ENCODE measurements at places on chromosomes 5 and 9. TPM values are rescaled to one million over a fixed set of nuclear protein-coding genes. Genes with fewer than 3 reads are reported as not detected.

The CCDC187 gene
- not detected for total RNA-seq

DNA sequence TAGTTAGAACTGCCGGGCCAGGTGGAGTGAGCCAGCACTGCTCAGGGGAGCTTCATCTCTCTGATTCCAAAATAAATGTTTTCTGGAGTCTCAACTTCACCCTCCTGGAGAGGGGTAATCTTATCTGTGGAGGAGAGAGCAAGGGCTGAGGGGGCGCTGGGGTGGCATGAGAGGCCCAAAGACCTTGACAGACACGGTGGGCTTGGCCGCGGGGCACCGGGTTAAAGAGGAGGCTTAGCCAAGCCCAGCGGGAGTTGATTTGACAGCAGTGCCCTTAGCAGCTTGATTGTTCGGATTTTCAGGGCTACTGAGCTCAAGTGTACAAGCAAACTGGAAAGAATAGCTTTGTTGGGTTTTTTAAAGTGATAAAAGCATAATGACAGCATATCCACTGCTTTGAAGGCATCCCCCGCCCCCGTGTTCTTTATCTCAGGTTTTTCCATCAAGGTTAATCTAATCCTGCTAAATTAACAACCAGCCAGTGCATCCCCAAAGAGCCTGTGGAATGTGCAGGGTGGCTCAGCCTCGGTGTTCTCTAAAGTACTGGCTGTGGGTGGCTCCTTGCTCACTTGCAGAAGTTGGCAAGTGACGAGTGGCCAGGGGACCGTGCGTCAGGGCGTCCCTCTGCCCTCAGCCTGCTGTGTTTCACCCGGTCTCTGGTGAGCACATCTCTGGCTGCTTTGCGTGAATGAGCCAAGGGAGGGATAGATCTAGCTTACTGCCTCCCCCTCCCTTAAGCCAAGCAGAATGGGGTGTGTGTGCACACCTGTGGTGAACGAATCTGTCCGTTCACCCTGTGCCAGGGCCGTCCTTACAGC lies 5.5 kb downstream of the QRFP start:
- DNase-seq, result no peak

DNA sequence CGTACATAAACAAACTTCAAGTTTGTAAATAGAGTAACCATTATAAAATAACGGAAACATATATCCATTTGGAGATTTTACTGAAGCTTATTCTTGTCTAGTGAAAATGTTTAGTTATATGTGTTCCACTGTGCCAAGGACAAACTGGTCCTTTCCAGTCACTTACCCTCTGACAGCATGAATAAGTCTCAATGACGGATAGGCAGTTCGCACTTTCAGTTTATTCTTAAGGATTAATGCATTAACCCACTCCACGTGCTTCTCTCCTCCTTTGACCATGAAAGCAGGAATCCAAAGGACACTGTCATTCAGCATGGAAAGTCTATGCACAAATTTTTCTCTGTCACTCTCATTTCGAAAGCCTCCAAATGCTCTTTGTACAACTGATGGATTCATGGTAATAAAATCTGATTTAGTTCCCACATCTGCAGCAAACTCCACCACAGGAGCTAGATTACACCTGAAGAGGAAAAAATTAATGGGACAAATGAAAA lies 47.1 kb downstream of the ST8SIA4 start:
- DNase-seq, result no peak

DNA sequence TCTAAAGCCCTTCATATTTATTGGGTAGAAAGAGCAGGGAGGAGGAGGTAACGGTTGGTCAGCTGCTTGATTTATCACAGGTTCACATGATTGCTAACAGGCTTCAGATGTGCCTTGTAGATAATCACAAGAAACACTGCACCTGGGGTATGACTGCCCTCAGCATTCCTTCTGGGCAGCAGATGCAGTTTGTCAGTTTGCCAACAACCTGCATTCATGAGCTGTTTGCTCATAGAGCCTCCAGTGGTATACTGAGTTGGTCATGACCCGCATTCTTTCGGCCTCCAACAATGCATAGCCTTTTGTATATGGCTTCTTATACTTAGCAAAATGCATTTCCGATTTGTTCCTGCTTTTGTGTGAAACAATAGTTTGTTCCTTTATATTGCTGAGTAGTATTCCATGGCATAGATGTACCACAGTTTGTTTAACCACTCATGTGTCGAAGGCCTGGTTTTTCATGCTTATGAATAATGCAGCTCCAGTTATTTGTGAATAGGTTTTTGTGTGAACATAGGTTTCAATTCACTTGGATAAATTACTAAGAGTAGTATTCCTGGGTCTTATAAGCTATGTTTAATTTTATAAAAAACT lies 83.6 kb downstream of the ARHGEF28 start:
- DNase-seq, result no peak

DNA sequence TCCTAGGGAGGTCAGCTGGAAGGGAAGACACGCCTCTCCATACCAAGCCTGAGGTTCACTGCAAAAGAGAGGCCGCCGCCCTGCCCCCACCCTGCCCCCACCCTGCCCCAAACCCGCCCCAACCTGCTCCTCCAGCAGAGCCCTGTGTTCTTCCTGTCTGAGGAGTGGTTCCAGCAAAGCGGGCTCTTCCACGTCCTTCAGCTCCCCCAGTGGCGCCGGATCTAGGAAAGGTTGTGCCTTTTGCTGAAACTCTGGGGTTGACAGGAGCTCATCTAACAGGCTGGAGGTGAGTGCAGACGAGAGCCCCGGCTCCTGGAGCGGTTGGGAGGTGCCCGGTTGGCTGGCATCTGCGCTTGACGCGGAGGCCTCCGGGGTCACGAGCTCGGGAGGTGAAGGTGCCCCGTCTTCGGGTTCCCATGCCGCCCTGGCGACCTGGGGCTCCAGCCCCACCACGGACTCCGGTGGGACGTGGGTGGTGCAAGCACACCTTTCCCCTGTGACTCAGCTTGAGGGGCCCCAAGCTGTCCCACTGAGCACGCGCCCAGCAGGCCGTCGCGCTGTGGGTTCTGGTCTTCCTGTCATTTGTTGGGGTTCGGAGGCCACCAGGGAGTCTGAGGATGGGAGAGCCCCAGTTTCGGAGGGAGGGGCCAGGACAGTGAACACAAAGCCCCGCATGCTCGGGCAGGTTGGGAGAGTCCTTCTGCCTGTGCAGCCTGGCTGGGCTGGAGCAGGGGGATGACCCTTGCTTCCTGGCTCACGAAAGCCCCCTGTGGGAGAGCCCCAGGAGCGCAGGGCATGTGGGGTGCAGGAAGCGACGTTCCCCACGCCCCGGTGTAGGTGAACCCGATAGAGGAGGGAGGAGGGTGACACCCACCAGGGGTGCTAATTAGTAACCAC lies 1467.1 kb downstream of the FOXD4L5 start:
- peak; percentile 61 for DNase-seq

GRCh38 chr9:107972346-107972745 lies 482.8 kb upstream of the KLF4 start:
- no peak for DNase-seq

GRCh38 chr5:150853561-150853960 lies 7.2 kb downstream of the IRGM start:
- DNase-seq, result no peak

The FAM153A gene
- total RNA-seq, result 8.8 TPM

- DNase-seq, result no peak
Observed at GRCh38 chr9:130054325-130054786, 650 bp downstream of the GPR107 start.

The CXXC5 gene
- total RNA-seq, result 1.9 TPM

DNA sequence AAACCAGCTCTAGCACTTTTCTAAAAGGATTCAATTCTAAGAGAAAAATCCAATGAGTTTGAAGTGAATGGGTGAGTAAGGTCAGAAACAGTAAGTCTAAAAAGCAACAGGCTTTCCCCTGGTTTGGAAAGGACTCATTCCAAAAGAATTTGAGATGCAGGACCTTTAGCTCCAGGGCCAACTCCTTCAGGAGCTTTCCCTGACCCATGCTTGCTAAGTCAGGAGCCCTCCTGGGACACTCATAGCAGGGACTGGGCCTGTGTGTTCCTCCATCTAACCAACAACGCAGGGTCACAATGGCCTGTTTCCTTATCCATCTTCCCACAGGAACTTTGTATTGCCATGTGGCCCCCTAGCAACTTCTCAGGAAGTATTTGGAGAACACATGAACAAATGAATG lies 198.8 kb downstream of the FRMD3 start:
- DNase-seq, result no peak

DNA sequence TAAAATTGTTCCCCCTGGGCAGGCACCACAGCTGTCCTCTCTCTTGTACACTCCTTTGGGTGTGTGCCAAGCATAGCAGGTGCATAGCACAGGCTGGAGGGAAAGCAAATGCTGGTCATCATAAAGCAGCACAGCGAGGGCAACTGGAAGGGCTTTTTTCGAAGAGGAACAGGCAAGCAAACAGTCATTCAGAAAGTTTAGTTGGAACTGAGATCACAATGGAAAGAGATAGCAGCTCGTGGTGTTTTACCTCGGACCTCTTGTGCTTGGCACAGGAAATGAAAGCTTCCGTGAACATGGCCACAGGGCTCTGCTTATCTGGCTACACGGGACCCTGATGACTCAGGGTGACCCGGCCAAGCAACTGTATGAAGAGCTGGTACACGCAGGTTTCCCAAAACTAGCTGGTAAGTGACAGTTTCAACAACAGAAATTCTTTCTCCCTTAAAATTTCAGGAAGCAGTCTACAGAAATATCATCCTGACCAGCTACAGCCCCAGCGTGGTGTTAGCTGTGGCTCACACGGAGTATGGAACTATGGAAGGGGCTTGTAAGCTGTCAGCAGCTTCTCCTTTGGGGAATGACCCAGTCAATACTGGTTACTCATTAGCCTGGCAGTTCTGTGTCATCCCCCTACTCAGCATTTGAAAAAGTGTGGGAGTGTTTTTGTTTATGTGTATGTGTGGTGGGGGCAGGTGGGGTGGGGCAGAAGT lies 48.1 kb downstream of the POC5 start:
- peak; percentile 39 for DNase-seq

The ANKRD34B gene
- not detected for total RNA-seq

Data from activated CD4-positive, alpha-beta T cell treated with anti-CD3 and anti-CD28 coated beads, Interleukin-2, amount 10 ng/mL, durations not matched to agents 7 days and 5 days (primary cell).